Breast epithelium (tissue), 4 donors: ENCODE measurements at places on chromosomes 12 and 14.

DNA sequence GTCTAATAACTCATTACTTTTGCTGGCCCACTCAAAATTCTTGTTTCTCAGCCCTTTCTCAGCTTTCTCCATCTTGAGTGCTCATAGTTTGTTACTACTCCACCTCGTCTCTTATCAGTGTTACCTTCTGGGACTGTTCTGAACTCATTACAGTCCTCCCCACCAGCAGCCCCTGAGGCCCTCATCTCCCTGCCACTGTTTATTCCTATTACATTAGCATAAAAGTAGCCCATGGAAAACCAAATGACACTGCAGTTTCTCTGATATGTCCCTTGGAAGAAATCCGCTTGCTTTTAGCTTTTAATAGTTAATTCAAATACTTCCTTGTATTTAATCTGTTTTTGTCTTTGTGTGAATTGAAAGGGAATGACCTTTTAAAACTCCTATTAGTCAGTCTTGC lies 7.6 kb downstream of the AKAP6 start:
- no peak for DNase-seq

DNA sequence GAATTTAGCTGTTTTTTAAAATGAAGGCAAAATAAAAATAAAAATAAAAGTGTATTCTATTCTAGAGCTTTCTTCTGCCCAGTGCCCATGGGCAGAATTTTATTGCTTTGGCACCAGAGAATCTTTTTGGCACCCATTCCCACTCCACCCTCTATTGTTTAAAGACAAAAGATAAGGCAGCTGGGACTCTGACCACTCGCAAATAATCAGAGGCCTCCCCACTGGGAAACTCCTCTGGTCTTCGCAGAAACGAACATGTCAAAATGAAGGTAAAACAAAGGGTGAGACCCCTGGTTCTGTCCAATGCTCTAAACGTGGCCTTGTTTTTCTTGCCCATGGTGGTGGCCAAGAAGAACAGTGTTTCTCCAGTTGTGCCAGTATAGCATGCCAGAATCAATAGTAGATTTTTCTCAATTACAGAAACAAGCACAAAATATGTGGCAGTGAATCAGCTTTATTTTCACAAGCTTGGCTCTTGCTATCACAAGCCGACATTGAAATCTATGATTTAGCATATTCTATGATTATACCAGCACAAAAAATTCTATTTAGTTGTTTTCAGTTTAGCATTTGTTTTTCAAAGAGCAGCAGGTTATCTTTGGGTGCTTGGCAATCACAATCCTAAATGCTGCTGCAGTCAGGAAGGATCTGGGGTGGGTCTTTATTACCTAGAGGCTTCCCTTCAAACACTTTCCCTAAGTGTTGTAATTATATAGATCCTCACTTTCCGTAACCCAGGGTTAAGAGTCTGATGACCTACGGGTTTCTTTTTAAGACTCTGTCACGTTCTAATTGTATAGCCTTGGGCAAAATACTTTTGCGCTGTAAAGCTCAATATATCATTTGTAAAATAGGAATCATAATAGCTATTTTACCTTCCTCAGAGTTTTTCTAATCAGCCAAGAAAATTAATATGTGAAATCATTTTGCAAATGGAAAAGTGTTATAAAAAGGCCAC lies 50.5 kb downstream of the KITLG start:
- no peak for DNase-seq

DNA sequence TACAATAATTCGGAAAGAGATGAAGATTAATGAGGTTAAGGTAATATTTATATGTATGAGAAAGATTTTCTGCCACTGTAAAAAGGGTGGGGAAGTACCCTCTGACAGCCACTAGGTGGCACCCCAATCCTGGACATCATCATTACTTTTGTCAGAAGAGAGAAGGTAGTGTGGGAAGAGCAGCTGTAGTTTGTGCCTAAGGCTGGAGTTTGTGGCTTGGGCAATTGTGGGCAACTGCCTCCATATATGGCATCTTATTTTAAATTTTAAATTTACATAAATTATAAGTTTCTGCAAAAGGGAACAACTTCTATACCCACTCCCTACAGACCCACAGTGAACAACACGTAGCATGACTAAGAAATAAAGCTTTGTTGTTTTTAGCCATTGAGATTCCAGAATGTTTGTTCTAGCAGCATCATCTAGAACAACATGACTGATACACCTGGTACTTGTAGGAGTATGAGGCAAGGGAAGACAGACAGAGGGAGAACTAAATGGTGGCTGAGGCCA lies 34.4 kb upstream of the SYCP3 start:
- peak; percentile 59 for DNase-seq

- DNase-seq = no peak
These were observed 1.3 kb downstream of the CAMKK2 start for GRCh38 chr12:121295116-121295745.

DNA sequence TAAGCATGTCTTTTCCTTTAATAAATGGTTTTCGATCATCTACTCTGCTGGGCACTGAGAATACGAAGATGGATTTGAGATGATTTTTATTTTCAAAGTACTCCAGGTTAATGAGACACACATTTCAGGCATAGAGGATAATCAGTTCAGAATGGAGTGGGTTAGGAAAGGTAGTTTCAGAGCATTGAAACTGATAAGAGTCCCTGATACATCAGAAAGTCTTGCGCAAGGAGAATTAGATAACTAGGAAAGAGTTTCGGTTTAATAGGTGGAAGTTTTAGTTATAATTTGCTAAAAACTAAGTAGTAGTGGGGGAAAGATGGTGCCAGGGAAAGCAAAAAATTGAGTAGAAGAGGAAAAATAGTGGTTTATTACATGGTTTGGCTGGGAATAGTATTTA lies 50.1 kb downstream of the ZDHHC17 start:
- no peak for DNase-seq

- DNase-seq = no peak
These were observed 56.1 kb downstream of the FIGNL2 start for GRCh38 chr12:51792417-51792816.

DNA sequence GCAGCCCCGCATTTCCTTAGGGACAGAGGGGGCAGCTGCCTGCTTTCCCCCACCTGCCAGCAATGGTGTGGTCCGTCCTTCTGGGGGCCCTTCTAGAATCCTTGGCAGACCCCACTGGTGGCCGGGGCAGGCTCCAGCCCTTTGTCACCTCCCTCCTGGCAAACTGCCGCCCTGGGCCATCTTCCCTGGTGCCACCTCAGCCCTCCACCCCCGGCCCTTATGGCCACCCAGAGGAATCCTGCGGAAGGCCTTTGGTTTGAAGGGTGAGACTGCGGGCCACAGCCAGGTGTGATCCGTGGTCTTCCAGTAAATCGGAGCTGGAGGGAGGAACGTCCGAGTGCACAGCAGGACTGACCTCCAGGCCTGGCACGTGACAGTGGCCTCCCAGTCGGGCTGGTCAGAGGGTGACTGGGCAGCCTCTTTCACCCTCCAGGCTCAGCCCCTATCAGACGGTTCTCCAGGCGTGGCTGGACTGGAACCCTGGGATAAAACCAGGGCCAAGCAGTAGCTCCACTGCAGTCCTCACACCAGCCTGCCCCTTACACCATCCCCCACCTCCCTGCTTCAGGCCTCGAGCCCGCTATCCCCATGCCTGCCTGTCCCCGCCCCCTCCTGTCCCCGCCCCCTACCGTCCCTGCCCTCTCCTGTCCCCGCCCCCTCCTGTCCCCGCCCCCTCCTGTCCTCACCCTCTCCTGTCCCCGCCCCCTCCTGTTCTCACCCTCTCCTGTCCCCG lies 12.4 kb downstream of the FBRSL1 start:
- DNase-seq = no peak

- no peak for DNase-seq
These were observed 710.5 kb downstream of the NOVA1 start for GRCh38 chr14:25887251-25887878.

- no peak for DNase-seq
These were observed 597.8 kb downstream of the ETNK1 start for GRCh38 chr12:23222801-23223200.

GRCh38 chr12:31557707-31558106 lies 33.2 kb downstream of the DENND5B start:
- no peak for DNase-seq

DNA sequence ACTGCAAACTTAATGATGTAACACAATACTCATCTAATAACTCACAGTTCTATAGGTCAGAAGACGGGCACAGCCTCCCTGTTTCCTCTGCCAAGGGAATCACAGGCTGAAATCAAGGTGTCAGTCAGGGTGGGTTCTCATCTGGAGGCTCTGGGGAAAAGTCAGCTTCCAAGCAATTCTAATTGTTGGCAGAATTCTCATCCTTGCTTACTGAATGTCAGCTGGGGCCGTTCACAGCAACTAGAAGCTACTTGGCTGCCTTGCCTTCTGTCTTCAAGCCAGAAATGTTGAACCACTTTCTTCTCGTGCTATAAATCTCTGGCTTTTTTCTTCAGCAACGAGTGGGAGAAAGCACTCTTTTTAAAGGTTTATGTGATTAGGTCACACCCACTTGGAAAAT lies 80.1 kb upstream of the PDZRN4 start:
- no peak for DNase-seq

- no peak for DNase-seq
These were observed 23.6 kb upstream of the TMEM260 start for GRCh38 chr14:56555921-56556570.

DNA sequence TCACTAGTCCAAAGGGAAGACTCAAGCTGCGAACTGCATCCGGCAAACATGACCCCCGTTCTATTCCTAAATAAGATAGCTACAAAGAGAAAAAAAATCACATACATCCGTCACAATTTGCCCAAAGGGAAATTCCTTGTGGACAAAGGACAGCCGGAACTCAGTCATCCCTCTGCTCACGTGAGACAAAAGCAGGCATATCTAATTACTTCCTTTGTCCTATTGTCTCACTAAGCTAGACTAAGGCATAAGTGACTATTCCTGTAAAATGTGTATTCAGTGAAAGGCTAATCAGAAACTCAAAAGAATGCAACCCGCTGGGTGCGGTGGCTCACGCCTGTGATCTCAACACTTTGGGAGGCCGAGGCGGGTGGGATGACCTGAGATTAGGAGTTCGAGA lies 27.2 kb upstream of the NINJ2 start:
- DNase-seq = no peak

GRCh38 chr14:34642595-34642994 lies 12.6 kb upstream of the SNX6 start:
- no peak for DNase-seq

DNA sequence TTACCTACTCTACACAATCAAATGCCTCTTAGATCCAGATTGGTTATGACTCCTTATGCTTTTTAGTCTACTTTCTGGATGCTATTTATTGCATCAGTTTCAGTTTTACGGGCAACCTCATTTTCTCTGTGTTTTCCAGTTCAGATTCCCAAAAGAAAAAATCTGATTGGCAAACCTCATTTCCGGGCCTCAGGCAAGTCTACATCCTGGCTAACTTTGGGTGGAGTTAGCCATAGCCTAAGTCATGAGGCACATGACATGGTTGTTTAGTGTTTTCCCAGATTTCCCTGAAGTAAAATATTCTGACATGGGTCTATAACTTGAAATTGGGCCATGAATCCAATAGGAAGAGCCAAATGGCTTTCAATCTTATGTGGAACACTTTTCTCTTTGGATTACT lies 339.7 kb downstream of the NUAK1 start:
- no peak for DNase-seq

DNA sequence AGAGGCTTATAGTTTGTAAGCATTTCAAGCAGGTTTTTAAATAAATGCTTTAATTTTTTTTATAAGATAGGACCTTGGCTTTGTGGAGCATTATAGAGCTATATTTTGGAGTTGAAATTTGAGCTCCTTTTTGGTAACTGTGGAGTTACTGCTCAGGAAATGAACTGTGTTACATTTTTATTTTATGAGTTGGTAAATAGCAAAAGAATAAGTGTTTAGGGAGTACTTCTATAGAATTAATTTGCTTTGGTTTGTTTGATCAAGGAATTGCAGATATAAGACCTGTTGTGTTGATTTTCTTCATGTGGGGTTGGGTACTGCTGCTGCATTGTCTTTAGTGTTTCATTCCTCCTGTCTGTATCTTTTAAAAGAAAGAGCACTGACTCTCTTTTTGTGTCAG lies 3.5 kb downstream of the ATP2A2 start:
- DNase-seq = no peak

DNA sequence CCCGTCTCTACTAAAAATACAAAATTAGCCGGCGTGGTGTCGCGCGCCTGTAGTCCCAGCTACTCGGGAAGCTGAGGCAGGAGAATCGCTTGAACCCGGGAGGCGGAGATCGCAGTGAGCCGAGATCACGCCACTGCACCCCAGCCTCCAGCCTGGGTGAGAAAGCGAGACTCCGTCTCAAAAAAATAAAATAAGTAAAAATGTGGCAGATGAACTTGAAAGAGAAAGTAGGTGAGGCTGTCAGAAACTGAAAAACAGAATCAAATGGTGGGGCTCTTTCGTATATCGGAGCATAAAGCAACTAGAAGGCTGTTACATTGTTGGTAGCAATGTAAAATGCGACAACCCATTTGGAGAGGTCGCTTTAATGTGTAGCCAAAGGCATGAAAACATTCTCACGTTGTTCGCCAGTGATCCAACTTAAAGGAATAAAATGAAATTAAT lies 767 bp upstream of the CCNT1 start:
- DNase-seq = no peak

DNA sequence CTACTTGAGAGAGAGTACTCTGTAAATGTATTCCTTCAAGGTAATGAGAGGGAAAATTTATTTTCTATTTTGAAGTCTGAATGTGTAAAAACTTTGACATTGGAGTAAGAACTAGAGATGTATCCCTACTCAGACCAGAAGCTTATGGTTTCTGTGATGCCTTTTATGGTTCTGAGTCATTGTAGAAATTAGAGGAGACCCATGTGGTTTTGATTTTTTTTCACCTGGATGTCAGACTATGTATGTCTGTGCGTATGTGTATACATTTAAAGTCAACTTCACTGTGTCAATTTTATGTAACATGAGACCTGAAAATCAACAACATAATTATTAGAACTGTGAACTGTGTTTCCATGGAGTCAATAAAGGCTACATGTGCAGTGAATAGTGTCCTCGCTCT lies 302.0 kb downstream of the TRHDE start:
- no peak for DNase-seq

DNA sequence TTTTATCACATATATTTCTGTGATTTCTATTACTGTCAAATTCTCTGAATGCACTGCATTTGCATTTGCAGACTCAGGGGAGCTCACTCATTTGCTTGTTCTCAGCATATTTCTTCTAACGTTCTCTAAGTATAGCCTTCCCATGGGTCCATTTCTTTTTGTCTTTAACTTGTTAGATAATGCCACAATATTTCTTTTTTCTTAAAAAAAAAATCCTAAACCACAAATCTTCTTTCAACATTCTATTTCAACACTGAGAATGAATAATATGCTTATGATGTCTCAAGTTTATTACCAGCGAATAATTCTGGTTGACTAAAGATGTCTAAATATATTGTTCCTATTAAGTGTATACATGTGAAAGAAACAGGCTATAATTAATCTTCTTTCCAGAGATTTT lies 200.2 kb downstream of the ANO6 start:
- no peak for DNase-seq
